Sciatic nerve (tissue), 2 donors: ENCODE measurements at places on chromosomes 11 and 22. TPM values are rescaled to one million over a fixed set of nuclear protein-coding genes. Genes with fewer than 3 reads are reported as not detected.
A peak's percentile ranks its signal among the peaks of the same experiment; 100 is the strongest.

- DNase-seq: no peak
These were observed 61.0 kb upstream of the BID start for GRCh38 chr22:17835256-17835655.

- DNase-seq: no peak
These were observed 56.7 kb downstream of the AMBRA1 start for GRCh38 chr11:46537121-46537520.

- no peak for DNase-seq
These were observed 1273.7 kb downstream of the LRRC4C start for GRCh38 chr11:40185793-40186192.

GRCh38 chr22:29200901-29201300 is 4.8 kb upstream of the EMID1 start:
- no peak for DNase-seq

DNA sequence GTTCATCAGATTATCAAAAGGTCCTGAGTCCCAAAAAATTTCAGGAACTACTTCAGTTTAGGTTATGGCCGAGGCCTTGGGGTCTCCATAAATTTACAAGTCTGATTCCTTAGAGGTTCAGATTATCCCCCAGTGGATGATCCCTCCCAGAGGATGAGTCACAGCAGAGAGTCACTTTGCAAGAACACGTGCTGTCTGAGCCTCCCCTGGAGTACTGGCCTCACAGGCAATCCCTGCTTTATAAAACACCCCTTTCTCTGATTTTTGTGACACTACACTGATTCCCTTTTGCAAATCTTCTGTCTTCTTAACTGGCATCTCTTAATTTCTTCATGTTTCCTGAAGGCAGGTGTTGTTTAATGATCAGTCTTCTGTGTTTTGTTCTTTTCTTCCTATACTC is 45.3 kb downstream of the CCDC34 start:
- DNase-seq: no peak

GRCh38 chr11:100939571-100939970 is 190.0 kb downstream of the PGR start:
- DNase-seq: no peak

DNA sequence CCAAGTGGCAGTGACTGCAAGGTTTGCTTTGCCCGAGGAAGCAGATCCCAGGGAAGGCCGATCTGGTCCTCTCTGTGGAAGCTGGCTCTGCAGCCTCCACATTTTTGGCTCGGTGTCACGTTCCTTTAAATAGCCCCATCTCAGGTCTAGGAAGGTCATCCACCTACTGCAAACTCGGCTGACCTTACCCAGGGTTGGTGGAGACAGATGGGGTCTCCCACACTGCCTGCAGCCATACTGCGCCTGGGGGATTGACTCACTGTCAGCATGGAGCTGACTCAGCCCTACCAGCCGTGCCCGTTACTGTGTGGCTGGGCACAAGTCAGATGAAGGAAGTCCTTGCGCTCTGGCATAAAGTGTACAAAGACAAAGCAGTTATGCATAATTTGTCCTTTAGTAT is 16.9 kb downstream of the CDPF1 start:
- no peak for DNase-seq

- DNase-seq: no peak
These were observed 10.7 kb upstream of the CD5 start for GRCh38 chr11:61091373-61092279.

- DNase-seq: no peak
These were observed 25.3 kb upstream of the PATE1 start for GRCh38 chr11:125720781-125721180.

- no peak for DNase-seq
These were observed 8.1 kb upstream of the UCP2 start for GRCh38 chr11:73990730-73991129.

GRCh38 chr22:28656181-28656580 is 23.5 kb downstream of the TTC28 start:
- DNase-seq: no peak

- peak; percentile 74 for DNase-seq
These were observed 486 bp downstream of the NAP1L4 start for GRCh38 chr11:2991452-2992233.

ACCSL gene
- total RNA-seq: not detected

DTX4 gene
- 35.9 TPM for total RNA-seq

KRTAP5-9 gene
- total RNA-seq: 0.40 TPM

PRR5L gene
- total RNA-seq: 28.6 TPM
